ENCODE measurements at places on chromosomes 1 and 21. TPM values are rescaled to one million over a fixed set of nuclear protein-coding genes. Genes with fewer than 3 reads are reported as not detected.

GRCh38 chr1:2441746-2442145 lies 29.4 kb upstream of the PEX10 start:
- no peak for DNase-seq

GRCh38 chr1:19073311-19074186 lies 117.1 kb upstream of the IFFO2 start:
- DNase-seq, result no peak

- peak; percentile 89 for DNase-seq
Measured at GRCh38 chr1:27321813-27322568, at the start of gene TMEM222. TSS of gene TMEM222 (plus strand) at chr1:27322163. CDS start at chr1:27322198, 35 bp downstream.

DNA sequence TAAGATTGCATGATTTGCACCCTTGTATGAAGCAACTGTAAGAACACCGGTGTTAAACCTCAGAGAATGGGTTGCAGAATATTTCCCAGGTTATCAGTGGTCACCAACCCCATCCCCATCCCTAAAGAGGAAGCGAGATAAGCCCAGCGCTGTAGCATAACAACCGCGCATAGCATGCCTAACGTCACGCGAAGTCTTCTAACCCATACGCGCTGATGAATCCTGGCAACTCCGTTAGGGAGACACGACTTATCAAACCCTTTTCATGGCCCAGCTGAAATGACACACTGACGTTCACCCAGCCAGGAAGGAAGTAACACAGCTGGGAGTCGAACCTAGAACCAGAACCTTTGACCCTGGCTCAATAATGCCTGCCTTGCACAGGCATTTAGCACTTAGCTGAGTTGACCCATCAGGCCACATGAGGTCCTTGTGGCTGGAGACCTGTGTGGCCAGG lies 24.2 kb downstream of the TMEM51 start:
- DNase-seq, result no peak

DNA sequence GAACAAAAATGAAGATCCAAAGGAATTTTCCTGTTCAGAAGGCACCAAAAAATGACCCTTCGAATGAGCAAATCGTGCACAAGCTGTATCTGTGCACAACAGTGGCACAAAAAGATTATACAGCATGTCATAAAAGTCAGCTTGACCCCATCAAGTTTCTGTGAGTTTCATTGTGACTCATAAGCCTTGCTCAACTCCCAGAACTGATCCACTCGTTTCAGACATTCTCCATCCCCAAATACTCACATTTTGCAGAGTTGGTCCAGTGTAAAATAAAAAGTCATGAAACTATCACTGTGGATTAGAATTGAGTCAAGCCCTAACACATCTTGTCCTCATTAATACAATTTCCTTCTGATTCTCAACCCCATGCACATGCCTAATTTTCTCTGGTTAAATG lies 174.7 kb upstream of the PKN2 start:
- no peak for DNase-seq

DNA sequence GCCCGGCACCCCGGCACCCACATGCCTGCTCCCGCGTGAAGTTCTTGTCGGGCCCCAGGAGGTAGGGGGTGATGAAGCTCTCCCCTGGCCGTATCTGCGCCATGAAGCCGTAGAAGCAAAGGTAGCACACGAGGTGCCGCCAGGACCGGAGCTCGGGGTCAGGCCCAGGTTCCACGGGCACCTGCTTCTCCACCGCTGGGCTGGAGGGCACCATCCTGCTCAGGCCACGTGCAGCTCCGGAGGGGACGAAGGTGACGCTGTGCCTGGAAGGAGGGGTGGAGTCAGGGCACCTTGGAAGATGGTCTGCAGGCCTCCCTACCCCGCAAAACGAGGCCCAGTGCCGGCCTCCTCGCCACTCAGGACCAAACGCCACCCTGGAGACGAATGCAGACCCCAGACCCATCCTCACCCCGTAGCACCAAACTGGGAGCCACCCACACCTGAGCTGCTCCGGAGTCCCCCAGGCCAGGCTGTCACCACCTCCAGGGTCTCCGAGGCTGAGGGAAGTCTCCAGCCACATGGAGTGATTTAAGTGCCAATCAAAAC lies 4.4 kb downstream of the SLC19A1 start:
- no peak for DNase-seq

DNA sequence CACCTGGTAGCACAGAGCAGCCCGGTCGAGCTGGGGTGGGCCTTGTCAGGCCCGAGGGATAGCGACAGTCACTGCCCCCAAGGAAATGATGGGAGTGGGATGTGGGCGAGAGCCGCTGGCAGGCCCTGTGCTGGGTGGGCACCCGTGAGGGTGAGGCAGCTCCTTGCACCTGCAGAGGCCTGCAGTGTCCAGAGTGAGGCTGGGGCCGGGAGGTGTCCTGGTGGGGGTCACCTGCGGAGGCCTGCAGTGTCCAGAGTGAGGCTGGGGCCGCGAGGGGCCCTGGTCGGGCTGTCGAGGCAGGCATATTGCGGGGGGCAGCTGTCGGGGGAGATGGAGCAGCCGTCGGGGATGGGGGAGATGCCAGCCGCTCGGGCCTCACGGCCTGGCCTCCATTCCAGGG lies 49.5 kb downstream of the SLC19A1 start:
- DNase-seq, result no peak

DNA sequence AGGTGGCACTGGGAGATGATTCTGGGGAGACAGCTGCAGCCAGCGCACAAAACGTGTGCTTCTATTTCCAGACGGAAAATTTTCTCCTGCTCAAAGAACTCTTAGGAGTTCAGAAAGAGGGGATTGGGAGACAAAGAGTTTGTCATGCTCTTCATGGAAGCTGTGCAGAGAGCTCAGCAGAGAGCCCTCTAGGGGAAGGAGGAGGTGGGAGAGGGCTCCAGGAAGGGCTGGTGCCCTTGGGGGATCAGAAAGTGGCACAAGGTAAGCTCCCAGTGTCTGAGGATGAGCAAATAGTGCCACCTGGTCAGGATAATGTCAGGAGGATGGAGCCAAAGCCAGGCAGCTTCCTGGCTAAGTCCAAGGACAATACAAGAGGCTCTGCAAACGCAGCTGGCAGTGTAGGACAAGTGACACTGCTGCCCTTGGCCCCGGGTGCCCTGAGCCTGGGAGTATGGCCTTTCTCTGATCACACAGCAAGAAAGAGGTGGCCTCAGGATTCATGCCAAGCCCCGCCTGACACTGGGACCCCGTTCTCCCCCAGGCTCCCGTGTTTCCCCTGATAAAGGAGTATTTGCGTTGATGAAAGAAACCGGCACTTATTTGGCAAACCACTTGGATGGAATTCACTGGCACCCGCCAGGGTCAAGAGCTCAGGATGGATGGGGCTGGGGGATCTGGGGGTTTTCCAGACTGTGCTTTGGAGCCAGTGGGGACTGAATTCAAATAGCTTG lies 254.0 kb downstream of the PTPRU start:
- no peak for DNase-seq

DNA sequence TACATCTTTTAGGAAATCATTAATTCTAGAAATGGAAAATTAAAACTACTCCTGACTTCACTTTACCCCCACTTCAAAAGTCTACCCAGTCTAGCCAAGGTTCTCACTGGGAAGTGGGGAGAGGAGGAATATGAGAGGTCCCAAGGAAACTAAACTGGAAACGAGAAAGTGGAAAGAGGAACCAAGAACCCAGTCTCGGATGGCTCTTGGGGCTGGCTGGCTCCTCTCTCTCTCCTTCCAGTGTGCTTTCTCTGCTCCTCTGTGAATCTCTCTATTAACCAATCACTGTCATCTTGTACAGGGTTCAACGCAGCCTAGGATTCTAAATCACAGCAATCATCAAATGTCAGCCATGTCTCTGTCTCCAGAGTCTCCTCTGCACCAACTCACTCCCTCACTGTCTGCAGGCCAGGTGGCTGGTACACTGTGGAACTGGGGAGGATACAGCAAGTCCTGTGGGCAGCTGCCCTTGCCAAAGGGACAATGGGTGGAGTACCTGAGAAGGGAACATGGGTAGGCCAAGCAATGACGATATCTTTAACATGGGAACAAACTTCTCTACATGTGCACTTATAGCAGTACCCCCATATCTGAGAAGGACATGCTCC lies 33.7 kb downstream of the GNB1 start:
- DNase-seq, result no peak

DNA sequence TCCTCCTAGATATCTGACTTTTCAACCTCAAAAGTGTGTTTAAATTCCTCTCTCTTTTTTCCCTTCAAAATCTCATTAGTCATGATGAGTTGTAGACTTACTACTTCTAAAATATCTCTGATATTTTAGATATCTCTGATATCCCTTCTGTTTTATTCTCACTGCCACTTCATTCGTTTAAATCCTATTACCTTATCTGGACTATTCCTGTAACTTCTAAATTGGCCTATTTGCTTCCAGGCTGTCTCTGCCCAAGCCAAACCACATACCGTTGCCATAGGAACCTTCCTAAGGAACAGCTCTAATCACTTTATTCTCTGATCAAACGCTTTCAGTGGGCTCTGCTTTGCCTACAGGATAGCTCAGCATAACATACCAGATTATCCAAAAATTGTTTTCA lies 333.1 kb upstream of the CHRM3 start:
- no peak for DNase-seq

- no peak for DNase-seq
Measured at GRCh38 chr1:31674626-31675025, 29.2 kb downstream of the COL16A1 start.

GRCh38 chr21:26888931-26889330 lies 43.7 kb upstream of the ADAMTS1 start:
- DNase-seq, result no peak

DNA sequence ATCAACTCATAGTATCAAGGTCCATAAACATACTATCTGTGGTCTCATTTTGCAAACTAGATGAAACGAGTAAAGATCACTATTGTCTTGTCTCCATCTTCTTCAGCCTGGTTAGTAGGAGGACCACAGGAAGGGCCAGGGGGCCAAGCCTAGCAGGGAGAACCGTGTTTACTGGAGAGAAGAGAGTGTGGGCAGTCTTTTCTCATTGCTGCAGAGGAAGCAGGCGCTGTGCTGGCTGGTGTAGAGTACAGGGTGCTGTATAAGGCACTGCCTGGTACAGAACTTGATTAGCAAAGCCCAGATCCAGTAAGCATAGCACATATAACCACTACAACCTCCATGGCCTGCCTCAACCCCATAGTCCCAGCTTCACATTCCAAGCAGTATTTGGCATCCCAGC lies 10.0 kb upstream of the B4GALT3 start:
- DNase-seq, result no peak

DNA sequence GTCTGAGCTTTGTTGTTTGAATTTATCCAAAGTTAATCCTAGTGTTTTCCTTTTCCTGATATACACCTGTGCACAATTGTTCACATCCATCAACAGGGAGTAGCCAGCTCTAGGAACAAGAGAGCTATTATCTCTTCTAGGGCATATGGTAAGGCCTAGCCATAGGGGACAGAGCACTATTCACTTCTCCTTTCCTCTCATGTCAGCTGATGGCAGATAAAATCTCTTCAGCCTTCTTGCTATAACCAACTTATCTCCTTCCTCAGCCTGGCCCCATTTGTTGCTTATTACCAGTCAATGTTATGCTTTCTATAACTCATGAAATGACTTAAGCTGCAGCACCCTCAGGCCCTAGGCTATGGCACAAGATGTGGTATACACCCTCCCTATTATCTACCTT lies 38.9 kb downstream of the PATJ start:
- DNase-seq, result no peak

- DNase-seq, result no peak
Measured at GRCh38 chr1:121471523-121471922, 286.7 kb downstream of the SRGAP2C start.

GRCh38 chr1:72034827-72035226 lies 247.5 kb downstream of the NEGR1 start:
- no peak for DNase-seq

DNA sequence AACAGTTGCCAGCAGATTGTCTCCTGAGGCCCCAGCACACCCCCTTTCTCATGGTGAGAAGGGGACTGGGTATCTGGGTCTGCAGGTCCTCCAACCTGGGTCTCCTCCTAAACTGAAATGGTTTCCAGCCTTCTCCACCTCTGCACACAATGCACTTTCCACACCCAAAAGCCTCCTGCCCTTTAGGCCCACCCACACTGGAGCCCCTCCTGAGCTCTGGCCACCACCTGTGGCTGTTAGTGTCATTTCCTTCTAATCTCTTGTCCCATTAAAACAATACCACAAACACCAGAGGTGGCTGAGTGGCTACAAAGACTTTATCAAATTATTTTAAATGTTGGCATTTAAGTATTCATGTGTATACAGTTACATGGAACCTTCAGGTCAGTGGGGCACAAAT lies 11.5 kb downstream of the GPR3 start:
- DNase-seq, result no peak

- DNase-seq, result no peak
Measured at GRCh38 chr21:14870853-14871149, 194.0 kb downstream of the NRIP1 start.

GRCh38 chr1:205802060-205802459 lies 10.9 kb downstream of the SLC41A1 start:
- no peak for DNase-seq

GRCh38 chr1:93701629-93702028 lies 20.0 kb upstream of the BCAR3 start:
- DNase-seq, result no peak

GRCh38 chr1:162772571-162773154 lies 17.8 kb upstream of the HSD17B7 start:
- no peak for DNase-seq

DNA sequence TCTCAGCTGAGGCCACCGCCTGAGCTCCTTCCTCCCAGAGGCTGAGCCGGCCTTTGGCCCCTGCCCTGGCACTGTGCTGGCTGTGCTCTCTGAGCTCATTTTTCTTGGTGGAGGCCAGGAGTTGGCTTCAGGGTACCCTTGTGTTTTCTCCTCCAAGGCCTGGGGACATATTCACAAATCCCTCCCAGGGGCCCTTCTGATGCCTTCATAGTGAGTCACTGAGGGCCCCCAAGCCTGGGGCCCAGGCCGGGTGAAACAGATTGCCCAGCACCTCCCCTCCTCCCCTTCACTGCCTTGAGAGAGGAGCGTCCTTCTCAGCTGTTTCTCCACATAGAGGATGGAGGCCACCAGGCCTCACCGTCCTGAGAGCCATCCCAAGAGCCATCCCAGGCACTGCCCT lies 105.8 kb downstream of the SIK1 start:
- DNase-seq, result no peak

- no peak for DNase-seq
Measured at GRCh38 chr1:40232444-40232843, 15.3 kb upstream of the TMCO2 start.

DNA sequence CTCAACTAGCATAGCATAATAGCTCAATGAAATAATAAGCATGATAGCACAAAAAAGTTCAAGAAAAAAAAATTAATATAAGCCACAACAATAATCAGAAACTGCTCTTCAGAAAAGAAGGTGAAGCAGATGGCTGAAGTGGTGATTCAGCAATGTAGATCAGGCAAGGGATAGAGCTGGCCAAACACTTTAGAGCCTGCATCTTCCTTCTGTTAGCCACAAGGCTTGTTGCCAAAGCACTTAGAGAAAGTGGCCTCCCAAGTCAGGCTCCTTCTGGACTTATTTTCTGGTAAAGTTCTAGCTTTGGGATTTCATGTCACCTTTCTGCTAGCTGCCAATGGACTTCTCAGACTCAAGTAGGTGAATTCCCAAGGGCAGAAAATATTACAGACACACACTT lies 60.3 kb upstream of the C1orf87 start:
- no peak for DNase-seq

The IKBKE gene
- polyA plus RNA-seq, result 4.8 TPM

The IER5 gene
- polyA plus RNA-seq, result 5.8 TPM

The GTF2B gene
- 42.6 TPM for polyA plus RNA-seq

The MEX3A gene
- 42.7 TPM for polyA plus RNA-seq

The S100A6 gene
- polyA plus RNA-seq, result 253 TPM

The HPCAL4 gene
- polyA plus RNA-seq, result 0.48 TPM

The CYYR1 gene
- 52.5 TPM for polyA plus RNA-seq

The CRB1 gene
- 2.3 TPM for polyA plus RNA-seq

The KCNK2 gene
- 3.1 TPM for polyA plus RNA-seq

The SPATA1 gene
- polyA plus RNA-seq, result 1.2 TPM

The OR2G6 gene
- polyA plus RNA-seq, result not detected

The NEXN gene
- polyA plus RNA-seq, result 15.3 TPM

The OLIG2 gene
- polyA plus RNA-seq, result 0.33 TPM
